ENCODE measurements at places on chromosomes 1 and 21.

DNA sequence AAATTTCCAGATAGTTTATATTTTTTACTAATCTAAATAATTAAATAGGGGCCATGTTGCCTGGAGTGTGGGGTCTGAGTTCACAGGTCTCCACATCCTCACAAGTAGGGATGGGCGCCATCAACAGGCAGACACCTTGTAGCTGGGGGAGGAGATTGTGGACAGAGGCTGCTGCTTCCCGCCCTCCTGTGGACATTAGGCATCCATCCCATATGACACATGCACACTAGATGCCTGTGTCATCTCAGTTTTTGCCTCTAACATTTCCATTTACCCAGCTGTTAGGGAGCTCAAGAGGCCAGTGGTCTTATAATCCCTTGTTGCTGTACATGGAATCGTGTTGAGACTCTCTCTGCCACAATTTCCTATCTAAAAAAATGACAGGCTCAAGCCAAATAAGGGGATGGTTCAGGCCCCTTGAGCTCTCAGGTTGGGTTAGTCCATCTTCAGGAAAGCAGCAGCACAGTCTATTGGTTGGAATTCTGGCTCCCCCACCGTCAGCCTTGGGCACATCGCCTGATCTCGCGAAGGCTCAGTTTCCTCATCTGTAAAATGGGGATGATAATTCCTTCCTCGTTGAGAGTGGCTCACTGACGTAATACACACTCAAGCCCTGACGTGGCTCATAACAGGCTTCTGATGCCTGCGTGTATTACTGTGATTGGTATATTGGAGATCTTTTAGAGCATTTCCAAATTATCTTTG, 13.6 kb downstream of the LHX4 start:
- DNase-seq, result no peak

DNA sequence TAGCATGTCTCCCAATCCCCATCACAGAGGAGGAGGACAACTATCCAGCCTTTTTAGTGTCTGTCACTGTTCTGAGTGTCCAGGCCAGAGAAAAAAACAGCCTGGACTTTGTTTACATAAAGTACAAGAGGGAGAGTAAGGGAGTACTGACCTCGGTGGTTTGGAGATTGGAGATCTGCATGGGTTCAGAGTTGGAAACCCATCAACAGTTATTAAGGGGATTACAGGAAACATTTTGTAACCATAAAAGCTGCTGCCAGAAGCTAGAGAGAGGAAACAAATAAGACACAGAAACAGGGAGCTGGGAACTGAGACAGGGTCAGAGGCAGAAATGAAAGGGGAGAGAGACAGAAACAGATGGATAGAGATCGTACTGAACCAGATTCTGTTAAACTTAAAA, 131.5 kb upstream of the CTTNBP2NL start:
- DNase-seq, result no peak

- DNase-seq, result no peak
These were observed 71.4 kb upstream of the ESRRG start for GRCh38 chr1:216794586-216794985.

- DNase-seq, result no peak
These were observed 14.4 kb upstream of the GALNT2 start for GRCh38 chr1:230052665-230053064.

- no peak for DNase-seq
These were observed 6.3 kb downstream of the APOBEC4 start for GRCh38 chr1:183646776-183647175.

GRCh38 chr1:227070638-227071285, 130.7 kb downstream of the COQ8A start:
- no peak for DNase-seq

GRCh38 chr1:205301842-205302588, 19.5 kb downstream of the NUAK2 start:
- DNase-seq, result no peak

DNA sequence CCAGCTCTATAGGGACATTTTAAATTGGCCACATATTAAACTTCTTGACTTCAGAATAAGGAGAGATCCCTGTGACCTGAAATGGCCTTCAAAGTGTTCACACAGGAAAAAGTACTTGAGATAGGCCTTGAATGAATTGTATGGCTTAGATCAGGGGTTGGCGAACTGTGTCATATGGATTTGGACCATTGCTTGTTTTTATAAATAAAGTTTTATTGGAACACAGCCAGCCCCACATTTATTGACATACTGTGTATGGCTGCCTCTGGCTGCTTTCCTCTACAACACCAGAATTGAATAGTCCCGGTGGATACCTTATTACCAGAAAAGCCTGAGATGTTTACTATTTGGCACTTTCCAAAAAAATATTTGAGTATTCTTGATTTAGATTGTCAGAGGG, 4.0 kb downstream of the BROX start:
- DNase-seq, result no peak

Data from hippocampal formation (tissue), 2 donors.